LHCN-M2 (cell line): ENCODE measurements at places on chromosomes 2 and 18. TPM values are rescaled to one million over a fixed set of nuclear protein-coding genes. Genes with fewer than 3 reads are reported as not detected.

GRCh38 chr2:6184532-6185292 lies 492.5 kb downstream of the SOX11 start:
- no peak for DNase-seq

GRCh38 chr18:5972298-5972697 lies 77.0 kb upstream of the TMEM200C start:
- DNase-seq = no peak

- DNase-seq = peak; percentile 31
Measured at GRCh38 chr2:58899692-58900091, 658.6 kb upstream of the FANCL start.

DNA sequence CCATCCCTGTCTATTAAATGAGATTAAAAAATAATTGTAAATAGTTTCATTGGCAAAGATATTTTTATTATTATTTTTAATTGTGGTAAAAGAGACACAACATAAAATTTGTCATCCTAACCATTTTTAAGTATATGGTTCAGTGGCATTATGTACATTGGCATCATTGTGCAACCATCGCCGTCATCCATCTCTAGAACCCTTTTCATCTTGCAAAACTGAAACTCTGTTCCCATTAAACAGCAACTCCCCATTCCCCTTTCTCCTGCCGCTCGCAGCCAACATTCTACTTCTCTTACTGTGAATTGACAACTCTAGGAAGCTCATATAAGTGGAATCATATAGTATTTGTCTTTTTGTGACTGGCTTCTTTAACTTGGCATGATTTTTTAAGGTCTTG lies 25.3 kb downstream of the LAMA3 start:
- DNase-seq = no peak

DNA sequence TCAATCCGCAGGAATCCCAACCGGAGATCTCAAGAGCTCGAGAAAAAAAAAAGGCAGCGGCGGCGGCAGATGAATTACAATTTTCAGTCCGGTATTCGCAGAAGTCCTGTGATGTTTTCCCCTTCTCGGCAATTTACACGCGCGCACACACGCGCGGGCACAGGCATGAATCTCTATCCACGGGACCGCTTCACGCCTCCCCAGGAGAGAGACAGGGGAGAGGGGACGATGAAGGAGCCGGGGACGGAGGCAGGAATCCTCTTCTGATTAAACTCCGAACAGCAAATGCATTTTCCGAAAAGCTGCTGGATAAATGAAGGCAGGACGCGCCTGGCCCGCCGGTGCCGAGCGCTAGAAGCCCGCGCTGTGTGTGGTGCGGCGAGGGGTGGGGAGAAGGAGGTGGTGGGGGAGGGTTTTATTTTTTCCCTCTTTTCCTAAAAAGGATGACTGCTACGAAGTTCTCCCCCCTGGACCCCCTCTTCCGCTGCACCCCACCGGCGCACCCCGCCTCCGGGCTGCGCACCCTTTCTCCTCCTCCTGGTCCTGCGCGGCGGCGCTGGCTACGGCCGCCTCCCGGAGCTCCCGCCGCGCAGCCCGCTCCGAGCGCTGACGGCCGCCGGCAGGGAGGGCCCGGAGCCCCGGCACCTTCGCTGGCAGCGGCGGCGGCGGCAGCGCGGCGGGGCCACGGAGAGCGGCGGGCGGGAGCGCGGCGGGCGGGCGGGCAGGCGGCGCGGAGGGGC lies at the start of gene BCL2:
BCL2 (minus strand) TSS at position 387 of the 740 bp plus-strand sequence.
- peak; percentile 34 for DNase-seq

- no peak for DNase-seq
Measured at GRCh38 chr2:208827549-208828221, 421.1 kb downstream of the PTH2R start.

GRCh38 chr18:70578480-70578879 lies 289.6 kb downstream of the SOCS6 start:
- DNase-seq = no peak

DNA sequence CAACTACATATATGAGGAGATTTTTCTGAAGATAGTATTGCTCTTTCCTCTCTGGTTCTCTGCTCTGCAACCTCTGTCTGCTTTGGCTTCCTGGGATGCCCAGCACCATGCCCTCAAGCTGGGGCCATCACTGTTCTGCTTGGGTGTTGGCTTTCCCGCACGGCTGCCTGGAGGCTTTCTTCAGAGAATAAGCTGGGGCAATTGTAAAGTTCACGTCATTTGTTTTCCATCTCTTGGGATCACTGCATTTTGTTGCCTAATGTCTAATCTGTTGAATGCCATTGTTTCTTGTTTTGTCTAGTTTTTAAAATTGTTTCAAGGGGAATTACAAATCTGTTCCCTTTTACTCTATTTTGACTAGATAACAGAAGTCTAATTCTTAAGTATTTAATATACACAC lies 437.3 kb upstream of the NRP2 start:
- DNase-seq = no peak

DNA sequence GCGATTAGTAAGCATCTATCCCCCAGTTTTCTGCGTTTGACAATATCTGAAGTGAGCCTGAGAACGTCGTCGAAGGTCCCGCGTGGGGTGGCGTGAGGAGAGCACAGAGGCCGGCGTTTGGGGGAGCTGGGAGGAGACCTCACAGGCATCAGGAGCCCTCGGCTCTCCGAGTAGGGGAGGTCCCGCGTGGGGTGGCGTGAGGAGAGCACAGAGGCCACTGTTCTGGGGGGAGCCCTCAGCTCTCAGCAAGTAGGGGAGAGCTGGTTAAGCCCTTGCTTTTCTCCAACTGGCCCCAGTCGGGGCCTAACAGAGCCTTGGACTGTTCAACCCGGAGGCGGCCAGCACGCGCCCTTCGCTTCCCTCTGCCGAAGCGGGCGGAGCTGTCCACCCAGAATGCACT lies 134.3 kb downstream of the NFATC1 start:
- DNase-seq = no peak

DNA sequence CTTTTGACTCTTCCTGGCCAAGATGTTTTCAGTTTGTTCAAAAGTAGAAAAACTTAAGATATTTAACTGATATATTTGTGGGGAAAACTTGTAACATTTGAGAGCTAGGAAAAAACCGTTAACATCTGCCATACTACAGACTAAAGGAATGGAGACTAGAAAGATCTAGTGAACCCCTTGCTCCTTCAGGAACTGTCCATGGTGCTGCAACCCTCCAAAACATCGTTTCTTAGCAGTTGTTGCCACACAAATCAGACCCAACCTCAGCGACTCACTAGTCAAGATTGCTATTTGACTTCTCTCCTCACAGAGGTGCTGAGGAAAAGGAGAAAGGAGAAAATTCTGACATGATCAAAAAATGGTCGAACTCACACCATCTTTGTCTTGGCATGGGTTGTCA lies 393.8 kb upstream of the LYPD1 start:
- peak; percentile 44 for DNase-seq

DNA sequence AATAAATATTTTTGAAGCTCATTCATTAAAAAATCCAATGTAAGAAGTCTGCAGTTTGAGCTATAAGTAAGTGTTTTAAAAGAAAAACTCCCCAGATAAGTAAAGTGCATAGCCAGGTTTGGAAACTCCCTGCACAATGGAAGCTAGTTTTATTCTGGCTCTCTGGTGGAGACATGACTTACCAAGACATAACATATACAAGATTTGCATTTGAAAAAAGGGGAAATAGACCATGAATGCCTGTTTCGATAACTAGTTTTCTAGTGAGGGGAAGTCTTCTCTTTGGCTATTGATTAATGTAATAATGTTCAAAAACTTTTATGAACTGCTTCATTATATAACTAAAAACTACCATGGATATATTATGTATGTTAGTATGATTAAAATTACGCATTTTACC lies 435.2 kb downstream of the ARHGAP15 start:
- no peak for DNase-seq

DNA sequence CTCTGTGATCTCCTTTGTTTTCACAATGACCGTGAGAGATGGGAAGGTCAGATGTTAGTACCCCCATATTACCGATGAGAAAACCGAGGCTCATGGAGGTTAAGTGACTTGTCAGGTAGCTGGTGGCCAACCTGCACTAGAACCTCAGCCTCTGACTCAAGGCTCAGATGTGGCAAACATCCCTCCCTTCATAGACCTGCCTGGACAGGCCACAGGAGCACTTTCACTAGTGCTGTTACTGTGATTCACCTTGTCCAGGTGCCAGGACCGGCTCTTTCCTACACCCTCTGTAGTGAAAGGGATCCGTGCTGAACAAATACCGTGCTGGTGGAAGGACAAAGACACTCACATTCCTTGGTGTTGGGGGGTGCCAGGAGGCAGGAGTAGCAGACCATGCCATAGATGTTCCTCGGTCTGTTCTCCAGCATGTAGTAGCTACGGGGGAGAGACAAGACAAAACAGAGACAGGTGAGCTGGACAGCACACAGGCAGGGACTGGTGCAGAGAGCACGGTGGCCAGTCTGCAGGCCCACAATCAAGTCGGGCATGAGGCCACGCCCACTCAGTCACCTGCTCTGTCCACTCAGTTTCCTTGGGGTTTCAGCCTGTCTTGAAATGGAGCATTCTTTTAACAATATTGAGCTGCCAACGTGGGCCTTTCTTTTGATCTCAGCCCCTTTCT lies 65.9 kb downstream of the EDAR start:
- no peak for DNase-seq

Gene ALPG
- not detected in 2 replicates for total RNA-seq

Gene SLC9A4
- 0.06 TPM in 2 replicates for total RNA-seq

Gene SKOR2
- total RNA-seq = not detected in 2 replicates
